Stimulated activated CD4-positive, alpha-beta T cell treated with anti-CD3 and anti-CD28 coated beads, Interleukin-2, amount 100 ng/mL, for 48 hours (primary cell): ENCODE measurements at places on chromosomes 5 and 9.

- peak; percentile 96 for DNase-seq
Observed at GRCh38 chr5:81751009-81751835, at the start of gene SSBP2. Gene SSBP2, minus strand, starts transcription at chr5:81751097. Its CDS starts 55 bp downstream, at chr5:81751042.

DNA sequence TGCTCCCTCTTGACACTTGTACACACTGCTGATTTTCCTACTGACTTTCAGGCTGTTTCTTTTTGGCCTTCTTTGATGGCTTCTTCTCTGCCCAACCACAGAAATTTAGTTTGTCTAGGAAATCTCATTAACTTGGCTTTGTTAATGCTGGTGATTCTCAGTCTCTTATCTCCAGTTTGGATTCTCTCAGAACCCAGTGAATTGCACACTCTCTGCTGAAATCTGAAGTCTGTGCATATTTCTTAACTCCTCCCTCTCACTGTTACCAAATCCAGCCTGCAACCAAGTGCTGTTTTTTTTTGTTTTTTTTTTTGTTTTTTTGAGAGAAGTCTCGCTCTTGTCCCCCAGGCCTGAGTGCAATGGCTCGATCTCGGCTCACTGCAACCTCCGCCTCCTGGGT, 117.2 kb downstream of the CDC42SE2 start:
- no peak for DNase-seq

GRCh38 chr9:129583308-129584038, 37.4 kb downstream of the C9orf50 start:
- DNase-seq = no peak

DNA sequence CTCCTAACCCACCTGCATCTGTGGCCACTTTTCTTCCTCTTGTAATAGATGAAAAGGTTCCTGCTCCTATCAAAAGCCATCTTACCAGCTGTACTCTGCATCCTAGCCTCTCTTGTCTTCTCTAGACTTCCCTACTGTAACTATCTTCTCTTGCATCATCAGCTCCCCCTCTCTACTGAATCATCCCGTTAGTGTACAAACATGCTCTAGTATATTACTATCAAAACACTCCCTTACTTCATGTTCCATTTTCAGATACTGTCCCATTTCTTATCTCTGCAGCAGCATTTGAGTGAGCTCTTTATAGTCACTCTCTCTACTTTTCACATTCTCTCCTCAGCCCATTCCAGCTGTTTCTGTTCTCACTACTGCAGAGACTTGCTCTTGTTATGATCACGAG, 2.8 kb downstream of the SRA1 start:
- DNase-seq = no peak

DNA sequence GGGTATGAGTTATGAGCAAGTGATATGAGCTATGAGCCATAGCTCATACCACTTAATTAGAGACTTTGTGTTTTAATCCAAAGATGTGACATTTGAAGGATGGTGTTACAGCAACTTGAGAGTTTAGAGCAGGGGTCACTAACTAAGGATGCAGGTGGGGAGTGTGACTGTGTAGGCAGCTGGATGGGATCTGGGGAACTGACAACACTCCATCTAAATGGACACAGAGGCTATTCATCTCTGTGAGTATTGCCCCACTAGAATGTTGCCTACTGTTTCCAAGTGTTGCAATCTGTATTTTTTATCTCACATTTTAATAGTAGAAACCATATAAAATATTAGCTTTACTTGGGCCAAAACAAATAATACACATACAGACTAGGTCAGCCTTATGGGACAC, 488.1 kb upstream of the DAB2 start:
- DNase-seq = no peak
